ENCODE measurements at places on chromosomes 1 and 21.

DNA sequence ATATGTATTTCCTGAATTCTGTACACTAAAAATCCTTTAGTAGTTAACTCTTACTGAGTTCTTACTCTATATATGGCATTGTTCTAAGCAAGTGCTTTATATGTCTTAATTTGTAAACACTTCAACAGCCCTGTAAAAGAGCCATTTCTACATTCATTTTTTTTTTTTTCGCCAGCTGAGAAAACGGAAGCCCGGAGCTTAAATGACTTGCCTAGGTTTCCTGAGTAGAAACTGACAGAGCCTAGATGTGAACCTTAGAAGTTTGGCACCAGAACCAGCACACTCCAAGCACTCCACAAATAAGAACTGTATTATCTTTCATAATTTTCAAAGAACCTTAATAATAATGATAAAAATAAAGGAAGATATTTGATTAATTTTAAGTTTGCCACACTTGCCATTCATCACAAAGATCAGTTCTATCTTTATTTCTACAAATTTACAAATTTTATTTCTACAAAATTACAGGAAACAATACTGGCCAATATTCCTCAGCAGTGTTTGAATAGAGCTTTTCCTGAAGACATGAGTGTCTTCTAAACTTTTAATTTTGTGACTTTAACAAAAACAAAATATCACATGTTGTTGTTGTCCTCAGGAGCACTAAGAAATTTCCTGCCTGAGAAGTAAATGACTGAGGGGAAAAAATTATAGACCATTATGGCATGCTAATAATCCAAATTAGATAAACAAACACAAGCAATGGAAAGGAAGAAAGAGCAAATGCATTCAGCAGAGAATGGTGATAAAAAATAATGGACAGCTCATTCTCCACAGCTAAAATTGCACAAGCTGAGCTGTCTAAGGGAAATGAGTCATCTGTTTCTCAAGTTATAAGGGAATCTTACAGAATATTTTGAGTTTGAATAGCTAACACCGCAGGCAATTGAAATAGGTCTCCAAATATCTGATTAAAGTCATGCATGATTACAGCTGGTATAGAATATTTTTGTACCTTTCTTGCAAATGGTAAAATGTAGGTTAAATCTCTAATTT is 71.2 kb downstream of the DPYD start:
- peak; percentile 75 for DNase-seq

DNA sequence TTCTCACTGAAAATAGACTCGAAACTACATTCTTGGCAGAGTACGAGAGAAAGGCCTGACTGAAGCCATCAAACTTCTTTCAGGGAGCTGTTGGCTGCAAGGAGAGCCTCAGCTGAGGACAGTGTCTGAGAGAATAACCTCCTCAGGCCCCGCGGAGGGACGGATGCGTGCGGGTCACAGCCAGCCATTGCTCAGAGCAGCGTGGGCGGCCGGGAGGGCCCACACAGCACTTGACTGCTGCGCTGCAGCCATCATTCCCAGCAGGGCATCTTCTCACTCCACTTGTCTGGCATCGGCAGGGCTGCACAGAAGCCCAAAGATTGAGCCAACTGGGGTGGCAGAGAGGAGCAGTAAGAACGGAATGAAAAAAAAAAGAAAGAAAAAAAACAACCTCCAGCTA is 113.5 kb downstream of the XCL2 start:
- DNase-seq, result no peak

- no peak for DNase-seq
Measured at GRCh38 chr1:40092241-40092640, 4.8 kb downstream of the PPT1 start.

DNA sequence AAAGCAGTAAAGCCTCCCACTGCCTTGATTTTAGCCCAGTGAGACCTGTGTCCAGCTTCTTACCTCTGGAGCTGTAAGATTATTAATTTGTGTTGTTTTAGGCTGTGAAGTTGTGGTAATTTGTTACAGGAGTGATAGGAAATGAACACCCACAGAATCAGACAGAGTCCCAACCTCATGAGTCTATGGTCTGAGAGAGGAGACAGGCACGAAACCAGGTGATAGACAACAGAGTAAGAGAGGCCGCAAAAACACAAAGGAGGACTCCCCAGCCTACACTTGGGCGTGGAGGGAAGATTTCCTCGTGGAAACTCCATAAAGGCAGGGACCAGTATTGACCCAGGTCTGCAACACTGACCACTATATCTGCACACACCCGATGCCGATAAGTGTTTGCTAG is 234.6 kb upstream of the JUN start:
- DNase-seq, result no peak

DNA sequence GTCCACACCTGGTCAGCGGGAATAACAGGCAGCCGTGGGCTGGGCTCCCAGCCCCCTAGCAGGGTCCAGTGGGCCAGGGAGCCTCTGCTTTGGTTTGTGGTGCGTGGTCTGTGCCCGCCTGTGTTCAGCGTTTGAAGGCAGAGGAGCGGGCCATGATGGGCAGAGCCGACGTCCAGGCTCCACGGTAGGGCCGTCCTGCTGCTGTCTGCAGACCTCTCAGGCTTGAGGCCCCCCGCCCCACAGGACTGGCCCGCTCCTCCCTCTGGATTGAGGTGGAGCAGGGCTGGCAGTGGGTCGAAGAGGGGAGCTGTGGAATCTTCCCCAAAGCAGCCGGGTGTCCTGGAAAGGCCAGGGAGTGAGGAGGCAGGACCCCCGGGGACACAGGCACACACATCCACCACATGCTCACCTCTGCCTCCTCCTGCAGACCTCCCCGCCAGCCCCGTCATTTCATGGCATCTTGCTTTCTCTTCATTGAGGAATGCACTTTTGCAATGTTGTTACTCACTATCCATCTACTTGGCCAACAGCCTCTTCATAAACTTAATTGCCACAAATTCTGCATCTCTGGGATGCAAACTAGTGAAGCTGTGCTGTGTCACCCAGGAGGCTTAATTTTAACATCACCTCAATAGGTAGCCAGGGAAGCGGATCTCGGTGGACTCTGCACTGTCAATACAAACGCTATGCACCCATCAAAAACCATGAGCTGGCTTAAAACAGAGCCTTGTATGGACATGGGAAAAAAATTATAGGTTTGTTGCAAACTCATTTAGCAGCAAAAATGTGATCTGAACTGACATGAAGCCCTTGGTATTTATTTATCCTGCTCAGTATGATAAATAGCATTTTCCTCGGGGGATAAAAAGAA is 85.9 kb downstream of the PDE9A start:
- no peak for DNase-seq

GRCh38 chr1:229221106-229222019 is 49.5 kb upstream of the RAB4A start:
- no peak for DNase-seq

GRCh38 chr1:42272920-42273319 is 62.1 kb downstream of the FOXJ3 start:
- no peak for DNase-seq

GRCh38 chr1:40183055-40183710 is 22.0 kb downstream of the RLF start:
- DNase-seq, result peak; percentile 43

GRCh38 chr1:218874313-218874712 is 299.4 kb upstream of the LYPLAL1 start:
- DNase-seq, result peak; percentile 97

- peak; percentile 79 for DNase-seq
Measured at GRCh38 chr1:248858096-248858890, 592 bp downstream of the ZNF692 start.

DNA sequence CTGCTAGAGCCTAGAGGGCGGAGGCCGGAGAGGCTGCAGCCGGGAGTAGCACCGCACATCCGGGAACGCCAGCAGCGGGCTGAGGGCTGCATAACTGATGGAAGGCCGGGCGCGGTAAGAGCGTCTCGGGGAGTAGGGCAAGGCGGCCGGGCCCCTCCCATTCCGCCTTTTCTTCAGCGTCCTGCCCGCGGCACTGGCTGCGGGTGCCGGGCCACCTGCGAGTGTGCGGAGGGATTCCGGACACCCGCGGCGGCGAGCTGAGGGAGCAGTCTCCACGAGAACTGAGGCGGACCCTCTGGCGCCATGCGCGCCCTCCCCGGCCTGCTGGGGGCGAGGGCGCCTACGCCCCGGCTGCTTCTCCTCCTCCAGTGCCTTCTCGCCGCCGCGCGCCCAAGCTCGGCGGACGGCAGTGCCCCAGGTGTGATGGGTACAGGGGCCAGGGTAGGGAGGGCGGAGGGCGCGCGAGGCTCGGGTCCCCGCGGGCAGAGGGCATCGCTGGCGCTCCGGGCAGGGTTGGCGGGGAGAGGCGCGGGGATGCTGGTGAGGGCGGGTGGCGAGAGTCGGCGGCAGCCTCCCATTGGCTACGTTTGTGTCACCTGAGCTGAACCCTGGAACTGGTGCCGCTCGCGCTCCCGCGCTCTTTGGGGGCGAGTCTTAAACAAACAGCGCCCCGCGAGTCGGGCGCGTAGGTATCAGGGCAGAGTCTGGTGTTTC is 334.4 kb downstream of the SRGAP2C start:
- DNase-seq, result peak; percentile 43

DNA sequence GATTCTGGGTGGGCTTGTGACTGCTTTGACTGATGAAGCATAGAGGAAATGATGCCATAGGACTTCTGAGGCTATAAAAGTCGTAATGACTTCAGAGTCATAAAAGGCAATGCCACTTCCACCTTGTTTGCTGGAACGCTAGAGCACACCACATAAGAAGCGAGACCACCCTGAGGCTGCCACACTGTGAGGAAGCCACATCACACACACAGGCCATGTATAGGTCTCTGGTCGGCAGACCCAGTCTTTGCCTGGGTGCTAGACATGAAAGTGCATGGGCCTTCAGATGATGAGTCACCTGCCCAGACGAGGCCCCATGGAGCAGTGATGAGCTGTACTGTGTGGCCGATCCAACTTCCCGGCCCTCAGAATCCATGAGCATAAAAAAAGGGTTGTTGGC is 14.2 kb upstream of the KANK4 start:
- DNase-seq, result no peak
